BJ (cell line): ENCODE measurements at places on chromosomes 13 and 19. TPM values are rescaled to one million over a fixed set of nuclear protein-coding genes. Genes with fewer than 3 reads are reported as not detected.

The POU4F1 gene
- not detected in 2 replicates for polyA plus RNA-seq

The PLPPR3 gene
- 0.56 and 1.1 TPM in 2 replicates for polyA plus RNA-seq

The ZNF763 gene
- polyA plus RNA-seq: 1.6 and 2.2 TPM in 2 replicates

The FBXL3 gene
- 22.0 and 35.9 TPM in 2 replicates for polyA plus RNA-seq

The LRP3 gene
- 11.5 and 16.1 TPM in 2 replicates for polyA plus RNA-seq

The SLC35E1 gene
- 35.2 and 55.6 TPM in 2 replicates for polyA plus RNA-seq

The PDX1 gene
- polyA plus RNA-seq: not detected in 2 replicates

GRCh38 chr13:48678316-48678715, 24.6 kb downstream of the CYSLTR2 start:
- DNase-seq: no peak

DNA sequence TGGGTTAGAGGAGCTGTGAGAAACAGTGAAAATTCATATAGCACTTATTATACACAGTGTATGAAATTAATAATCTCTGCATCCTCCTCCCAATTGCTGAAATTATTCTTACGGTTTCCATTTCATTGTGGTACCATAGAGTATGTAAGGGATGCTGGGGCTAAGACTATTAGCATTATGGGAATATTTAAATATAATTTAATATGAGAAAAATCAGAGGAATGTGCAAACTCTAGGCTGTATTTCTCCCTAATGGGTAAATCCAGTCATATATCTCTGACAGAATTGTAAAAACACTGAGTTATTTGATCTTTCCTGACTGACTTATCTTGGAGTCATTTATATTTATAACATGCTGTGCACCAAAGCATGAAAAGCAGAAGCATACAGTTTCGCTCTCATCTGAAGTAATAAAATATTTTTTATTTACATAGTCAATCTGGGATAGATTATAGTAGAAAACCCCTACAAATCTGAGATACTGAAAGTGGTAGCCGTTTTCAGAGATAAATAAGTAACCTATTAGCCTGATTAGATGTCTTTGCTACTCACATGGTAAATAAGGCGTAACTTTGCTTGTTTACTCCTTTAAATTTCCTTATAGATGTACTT, 34.9 kb downstream of the LRCH1 start:
- DNase-seq: no peak

DNA sequence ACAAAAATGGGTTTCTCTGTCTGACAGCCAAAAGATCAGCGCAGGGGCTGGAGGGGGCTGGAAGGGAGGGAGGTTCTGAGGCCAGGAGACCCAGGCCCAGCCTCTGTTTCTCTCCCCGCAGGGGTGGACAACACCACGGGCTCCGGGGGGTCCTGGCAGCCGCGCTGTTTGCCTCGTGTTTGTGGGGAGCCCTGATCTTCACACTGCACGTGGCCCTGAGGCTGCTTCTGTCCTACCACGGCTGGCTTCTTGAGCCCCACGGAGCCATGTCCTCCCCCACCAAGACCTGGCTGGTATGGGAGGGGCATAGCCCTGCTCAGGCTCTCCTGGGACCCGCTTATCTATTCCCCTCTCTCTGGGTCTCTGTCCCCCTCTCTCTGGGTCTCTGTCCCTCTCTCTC, 9.6 kb downstream of the CPT1C start:
- DNase-seq: no peak

- no peak for DNase-seq
Measured at GRCh38 chr19:35059006-35059798, 17.7 kb downstream of the HPN start.

DNA sequence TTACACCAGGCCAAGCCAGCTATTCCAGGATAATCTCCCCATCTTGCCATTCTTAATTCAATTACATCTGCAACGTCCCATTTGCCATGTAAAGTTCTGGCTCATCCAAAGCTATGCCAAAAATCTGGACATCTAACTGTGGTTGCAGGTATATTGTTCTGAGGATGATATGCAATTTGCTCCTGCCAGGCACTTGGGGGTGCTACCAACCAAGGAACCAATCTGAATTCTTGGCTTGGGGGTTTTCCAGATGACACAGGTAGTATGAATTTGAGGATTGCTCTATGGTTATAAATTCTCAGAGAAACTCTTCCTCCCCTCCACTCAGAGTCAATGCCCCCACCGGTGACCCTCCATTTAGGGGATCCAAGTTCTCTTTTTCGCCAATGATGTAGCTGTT, 33.0 kb downstream of the CRYL1 start:
- no peak for DNase-seq

DNA sequence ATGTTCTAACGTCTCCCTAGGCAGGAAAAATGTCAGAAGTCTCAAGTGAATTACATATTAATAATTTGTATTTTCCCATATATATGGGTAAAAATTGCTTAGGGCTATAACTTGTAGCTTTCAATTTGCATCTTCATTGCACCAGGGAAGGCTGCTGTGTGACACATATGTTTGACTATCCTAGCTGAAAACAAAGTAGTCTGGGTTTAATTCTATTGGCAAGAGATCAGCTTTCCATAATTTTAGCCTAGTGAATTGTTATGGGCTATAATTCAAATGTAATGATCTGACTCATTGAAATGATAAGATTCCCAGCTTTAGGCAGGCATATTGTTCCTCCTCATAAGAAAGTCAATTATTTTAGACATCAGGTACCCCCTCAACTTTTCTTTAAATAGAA, 553.1 kb downstream of the DCT start:
- no peak for DNase-seq

GRCh38 chr13:110536006-110536693, 25.4 kb downstream of the RAB20 start:
- DNase-seq: no peak

DNA sequence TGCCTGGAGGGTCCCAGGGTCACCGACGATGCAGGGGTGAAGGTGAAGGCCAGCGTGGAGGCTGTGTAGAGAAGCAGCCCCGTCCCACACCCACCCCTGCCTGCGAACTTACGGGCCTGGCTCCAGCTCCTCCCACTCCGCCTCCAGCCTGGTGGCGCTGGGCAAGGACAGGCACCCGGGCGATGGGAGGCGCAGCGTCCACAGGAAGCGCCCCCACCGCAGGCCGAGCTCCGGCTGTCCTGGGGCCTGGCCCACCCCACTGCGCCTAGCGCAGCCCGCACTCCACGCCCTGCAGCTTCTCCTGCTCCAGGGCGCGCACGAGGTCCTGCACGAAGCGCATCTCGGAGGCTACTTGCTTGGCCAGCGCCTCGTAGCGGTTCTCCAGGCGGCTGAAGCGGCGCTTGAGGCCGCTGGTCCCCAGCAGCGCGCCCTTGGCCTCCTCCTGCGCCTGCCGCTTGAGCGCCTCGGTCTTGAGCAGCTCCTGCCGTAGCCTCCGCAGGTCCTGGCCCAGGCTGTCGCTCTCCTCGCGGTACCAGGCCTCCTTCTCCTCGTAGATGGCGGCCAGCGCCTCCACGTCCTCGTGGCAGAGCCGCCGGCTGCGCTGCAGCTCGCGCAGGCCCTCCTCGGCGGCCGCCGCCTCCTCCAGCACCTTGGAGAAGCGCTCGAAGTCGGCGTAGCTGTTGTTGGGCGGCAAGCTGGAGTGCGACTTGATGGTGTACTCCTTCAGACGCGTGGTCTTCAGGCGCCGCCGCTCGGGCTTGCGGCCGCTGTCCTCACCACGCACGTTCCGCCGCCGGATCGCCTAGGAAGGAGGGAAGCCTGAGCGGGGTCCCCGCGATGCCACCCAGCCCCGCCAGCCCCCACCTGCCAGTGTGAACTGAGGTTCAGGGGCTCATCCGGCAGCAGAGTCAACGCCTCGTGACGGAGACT, 11.8 kb downstream of the DAPK3 start:
- DNase-seq: no peak

- DNase-seq: no peak
Measured at GRCh38 chr19:28984315-28984714, 228.6 kb downstream of the UQCRFS1 start.

DNA sequence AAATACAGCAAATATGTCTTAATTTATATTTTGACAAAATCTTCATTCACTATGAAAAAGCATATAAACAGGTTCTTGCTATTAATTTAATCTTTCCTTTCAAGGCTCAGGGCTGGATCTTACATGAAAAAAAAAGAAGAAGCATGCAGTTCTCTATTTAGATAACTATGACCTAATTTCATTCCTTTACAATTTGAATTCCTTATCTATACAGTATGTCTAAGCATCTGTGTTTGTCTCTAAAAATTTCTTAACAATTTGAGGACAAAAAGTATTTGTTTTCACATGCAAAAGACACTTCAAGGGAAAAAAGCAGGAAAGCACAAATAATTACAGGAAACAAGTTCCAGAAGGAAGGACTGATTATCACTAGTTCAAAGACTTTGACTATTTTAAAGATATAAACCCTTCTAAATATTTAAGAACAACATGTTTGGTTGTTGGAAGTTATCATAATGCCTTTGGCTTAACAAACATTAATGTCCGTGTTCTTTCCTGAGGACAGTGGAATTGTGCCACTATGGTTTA, 157.5 kb downstream of the TBC1D4 start:
- DNase-seq: no peak

- DNase-seq: no peak
Measured at GRCh38 chr13:44352202-44352601, 21.4 kb upstream of the SERP2 start.

DNA sequence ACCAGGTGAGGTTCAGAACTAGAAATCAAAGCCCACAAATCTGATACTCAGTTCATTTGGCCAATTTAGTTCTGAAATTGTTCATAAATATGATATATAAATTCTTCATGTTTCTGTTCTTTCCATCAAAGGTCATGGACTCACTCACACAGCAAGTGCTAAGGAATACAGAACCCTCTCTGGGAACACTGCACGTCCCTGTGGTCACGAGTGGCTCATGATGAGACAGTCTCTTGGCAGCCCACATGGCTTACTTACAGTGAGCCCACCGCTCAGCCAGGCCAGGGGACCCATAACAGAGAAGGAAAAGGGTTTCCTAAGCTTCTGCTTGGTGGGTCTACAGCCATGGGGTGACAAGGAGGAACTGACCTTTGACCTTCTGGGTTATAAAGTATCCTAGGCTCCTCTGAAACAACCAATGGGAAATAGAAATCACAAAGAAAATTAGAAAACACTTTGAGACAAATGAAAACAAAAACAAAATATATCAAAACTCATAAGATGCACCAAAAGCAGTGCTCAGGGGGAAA, 67.4 kb downstream of the CDADC1 start:
- DNase-seq: no peak

DNA sequence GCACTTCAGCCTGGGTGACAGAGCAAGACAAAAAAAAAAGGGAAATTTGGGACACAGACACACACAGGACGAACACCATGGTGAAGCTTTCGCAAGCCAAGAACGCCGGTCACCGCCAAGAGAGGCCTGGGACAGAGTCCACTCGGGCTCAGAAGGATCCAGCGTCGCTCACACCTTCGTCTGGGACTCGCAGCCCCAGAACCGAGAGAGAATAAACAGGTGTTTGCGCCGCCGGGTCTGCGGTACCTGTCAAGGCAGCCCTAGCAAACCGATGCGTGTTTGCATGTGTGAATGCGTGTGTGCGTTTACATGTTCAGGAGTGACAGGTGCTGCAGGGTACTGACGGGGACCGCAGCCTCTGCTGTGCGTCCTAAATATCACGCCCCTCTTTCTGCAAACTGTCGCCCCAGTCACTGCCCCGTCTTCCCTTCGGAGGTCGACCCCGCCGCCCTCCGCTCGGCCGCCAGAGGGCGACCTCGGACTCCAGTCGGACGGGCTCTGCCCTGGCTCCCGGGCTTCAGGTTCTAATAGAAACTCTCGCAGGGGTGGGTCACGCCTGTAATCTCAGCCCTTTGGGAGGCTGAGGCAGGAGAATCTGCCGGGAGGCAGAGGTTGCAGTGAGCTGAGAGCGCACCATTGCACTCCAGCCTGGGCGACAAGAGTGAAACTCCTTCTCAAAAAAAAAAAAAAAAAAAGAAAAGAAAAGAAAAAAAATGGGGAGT, 11.8 kb upstream of the CSNK1G2 start:
- peak; percentile 4 for DNase-seq

- DNase-seq: no peak
Measured at GRCh38 chr13:96684469-96684868, 309.8 kb downstream of the OXGR1 start.

DNA sequence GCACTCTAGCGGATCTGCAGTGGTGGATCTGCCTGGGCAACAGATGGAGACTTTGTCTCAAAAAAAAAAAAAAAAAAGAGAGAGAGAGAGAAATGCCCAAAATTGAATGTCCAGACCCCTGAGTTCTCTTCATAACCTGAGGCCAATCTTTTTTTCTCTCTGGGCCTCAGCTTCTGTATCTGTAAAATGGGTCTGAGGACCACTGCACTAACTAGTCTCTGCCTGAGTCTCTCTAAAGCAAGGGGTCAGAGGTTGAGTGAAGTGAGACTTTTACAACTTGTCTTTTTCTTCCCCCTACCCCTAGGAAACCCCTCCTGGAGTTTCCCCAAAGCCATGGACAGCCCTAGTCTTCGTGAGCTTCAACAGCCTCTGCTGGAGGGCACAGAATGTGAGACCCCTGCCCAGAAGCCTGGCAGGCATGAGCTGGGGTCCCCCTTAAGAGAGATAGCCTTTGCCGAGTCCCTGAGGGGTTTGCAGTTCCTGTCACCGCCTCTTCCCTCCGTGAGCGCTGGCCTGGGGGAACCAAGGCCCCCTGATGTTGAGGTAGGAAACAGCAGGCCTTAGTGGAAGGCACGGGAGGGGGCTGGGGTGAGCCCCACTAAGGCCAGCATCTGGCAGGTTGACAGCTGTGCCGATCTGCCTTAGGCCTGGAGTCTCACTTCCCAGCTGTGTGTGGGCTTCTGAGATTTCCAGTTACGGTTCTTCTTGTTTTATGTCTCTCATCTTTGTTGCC, 1.8 kb downstream of the TMEM91 start:
- no peak for DNase-seq

DNA sequence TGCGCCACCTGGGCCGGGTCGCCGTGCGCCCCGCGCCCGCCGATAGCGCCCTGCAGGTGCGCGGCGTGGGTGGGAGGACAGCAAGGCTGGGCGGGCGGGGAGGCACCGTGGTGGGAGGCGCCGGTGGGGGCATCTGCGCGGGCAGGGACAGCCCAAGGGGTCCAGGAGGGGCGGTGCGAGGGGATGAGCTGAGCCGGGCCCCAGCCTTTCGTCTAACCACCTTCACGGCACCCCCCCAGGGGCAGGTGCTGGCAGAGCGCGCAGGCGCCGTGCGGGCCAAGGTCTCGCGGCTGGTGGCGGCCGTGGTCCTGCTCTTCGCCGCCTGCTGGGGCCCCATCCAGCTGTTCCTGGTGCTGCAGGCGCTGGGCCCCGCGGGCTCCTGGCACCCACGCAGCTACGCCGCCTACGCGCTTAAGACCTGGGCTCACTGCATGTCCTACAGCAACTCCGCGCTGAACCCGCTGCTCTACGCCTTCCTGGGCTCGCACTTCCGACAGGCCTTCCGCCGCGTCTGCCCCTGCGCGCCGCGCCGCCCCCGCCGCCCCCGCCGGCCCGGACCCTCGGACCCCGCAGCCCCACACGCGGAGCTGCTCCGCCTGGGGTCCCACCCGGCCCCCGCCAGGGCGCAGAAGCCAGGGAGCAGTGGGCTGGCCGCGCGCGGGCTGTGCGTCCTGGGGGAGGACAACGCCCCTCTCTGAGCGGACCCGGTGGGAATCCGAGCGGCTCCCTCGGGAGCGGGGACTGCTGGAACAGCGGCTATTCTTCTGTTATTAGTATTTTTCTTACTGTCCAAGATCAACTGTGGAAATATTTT, 3.1 kb downstream of the KISS1R start:
- no peak for DNase-seq

- DNase-seq: no peak
Measured at GRCh38 chr13:52862358-52863206, 14.1 kb upstream of the PCDH8 start.
